ENCODE measurements at places on chromosomes 12 and 14.

DNA sequence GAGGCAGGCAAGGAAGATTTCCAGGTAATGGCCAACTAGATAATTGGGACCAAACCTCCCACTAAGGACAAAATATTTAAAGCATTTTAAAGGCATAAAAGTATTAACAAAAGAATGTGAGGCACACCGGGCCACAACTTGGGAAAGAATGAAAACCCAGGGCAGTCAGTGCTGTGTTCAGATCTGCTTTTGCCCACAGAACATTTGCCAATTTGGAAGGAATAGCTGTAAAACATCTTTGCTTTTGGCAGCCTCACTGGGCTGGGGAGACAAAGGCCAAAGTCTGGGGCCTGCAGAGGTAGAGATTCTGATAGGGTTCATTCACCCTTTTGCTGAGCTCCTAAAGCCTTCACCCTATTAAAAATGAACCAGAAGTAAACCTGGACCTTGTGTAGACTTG, 82.3 kb downstream of the SYNE3 start:
- no peak for DNase-seq

DNA sequence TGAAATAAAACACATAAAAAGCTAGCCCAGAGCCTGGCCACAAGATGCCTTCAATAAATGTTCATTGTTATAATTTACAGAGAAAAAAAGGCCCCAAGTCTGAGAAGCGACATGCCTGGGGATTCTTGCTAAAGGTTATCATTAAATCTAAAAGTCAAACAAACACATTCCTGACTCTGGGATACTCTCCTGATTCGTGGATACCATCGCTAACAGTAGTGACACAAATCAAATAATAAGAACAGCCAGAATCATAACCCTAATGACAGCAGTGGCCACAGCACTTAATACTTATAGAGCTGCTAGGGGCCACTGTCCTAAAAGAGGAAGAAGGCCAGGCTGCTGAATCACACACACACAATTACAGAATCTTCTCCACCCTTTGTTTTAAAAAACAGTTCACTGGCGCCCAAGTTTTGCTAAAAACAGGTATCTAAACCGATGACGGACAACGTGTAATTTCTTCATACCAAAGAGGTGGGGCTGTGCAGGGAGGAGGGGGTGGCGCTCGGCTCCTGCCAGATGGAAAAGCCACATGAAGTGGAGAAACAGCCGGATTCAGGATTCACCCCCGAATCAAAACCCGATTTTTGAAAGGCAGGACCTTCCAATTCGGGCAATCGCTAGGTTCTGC, 1.2 kb downstream of the CLIP1 start:
- peak; percentile 13 for DNase-seq

DNA sequence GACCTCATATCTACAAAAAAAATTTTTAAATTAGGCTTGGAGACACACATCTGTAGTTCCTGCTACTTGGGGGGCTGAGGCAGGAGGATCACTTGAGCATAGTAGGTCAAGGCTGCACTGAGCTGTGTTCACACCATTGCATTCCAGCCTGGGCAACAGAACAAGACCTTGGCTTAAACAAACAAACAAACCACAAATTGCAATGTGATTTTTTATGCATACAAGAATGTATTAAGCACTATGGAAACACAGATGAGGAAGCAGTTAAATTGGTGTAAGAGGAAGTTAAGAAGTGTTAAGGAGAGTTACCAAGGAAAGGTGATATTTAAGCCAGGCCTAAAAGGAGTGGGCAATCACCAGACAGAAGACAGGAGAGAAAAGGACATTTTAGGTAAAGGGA, 83.6 kb upstream of the HECTD1 start:
- DNase-seq, result no peak

- no peak for DNase-seq
Measured at GRCh38 chr14:96895658-96896271, 98.6 kb downstream of the VRK1 start.

DNA sequence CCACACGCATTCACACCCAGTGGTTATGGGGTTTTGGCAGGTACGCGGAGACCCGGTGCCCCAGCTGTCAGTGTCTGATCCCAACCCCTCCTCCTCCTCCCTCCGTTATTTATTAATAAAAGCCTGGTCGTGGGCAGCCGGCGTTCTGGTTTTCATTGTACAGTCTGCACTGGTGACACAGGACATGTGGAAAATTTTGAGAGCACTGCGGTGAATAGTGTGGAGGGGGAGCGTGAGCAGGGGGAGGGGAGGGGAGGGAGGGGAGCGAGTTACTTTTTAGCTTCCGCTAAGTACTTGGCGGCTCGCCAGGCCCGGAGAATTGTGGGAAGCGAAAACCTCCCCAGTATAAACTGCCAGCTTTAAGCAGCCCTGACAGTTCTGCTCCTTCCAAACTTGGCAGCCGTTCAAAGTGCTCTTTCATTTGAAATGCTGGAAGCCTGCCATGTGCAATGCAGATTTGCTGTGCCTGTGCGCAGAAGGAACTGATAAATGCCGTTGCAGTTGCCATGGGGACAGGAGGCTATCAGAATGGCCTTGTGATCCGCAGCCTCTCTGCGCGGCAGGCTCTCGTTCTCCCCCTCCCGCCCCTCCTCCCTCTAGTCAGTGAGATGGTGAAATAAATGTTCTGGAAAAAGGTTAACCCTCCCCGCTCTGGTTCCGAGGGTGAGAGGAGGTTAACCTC, 11.7 kb upstream of the IRF2BPL start:
- peak; percentile 100 for DNase-seq

All from NCI-H446 (cell line).